ENCODE measurements at places on chromosomes 2 and 18. TPM values are rescaled to one million over a fixed set of nuclear protein-coding genes. Genes with fewer than 3 reads are reported as not detected.

The AGXT gene
- total RNA-seq: not detected

The HRH4 gene
- total RNA-seq: not detected

The RAX gene
- total RNA-seq: not detected

The C1QL2 gene
- total RNA-seq: not detected

The G6PC2 gene
- total RNA-seq: not detected

The EFHD1 gene
- not detected for total RNA-seq

The FRZB gene
- total RNA-seq: 0.13 TPM

The MGAT4A gene
- total RNA-seq: 6.2 TPM
